ENCODE measurements at places on chromosomes 6 and 20.

DNA sequence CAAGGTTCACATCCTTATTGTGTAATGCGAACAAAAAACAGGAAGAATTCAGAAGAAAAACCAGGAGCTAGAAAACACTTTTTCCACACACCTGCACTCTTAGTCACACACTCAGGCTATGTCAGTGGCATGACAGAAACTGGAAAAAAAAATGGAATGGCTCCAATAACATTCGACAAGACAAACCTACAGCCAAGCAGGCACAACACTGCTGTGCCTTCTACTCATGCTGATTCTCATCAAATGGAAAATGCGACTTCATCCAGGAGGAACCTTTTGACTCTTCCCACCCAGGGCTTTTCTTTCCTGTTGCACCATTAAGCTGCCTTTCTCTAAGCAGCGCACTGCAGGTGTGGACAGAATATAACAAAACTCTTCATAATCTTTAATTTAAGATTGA lies 163.2 kb upstream of the BTBD3 start:
- no peak for DNase-seq

- DNase-seq: peak; percentile 30
Observed at GRCh38 chr6:69289689-69290495, 506.9 kb downstream of the LMBRD1 start.

- DNase-seq: no peak
Observed at GRCh38 chr6:131348572-131348971, 213.3 kb downstream of the AKAP7 start.

DNA sequence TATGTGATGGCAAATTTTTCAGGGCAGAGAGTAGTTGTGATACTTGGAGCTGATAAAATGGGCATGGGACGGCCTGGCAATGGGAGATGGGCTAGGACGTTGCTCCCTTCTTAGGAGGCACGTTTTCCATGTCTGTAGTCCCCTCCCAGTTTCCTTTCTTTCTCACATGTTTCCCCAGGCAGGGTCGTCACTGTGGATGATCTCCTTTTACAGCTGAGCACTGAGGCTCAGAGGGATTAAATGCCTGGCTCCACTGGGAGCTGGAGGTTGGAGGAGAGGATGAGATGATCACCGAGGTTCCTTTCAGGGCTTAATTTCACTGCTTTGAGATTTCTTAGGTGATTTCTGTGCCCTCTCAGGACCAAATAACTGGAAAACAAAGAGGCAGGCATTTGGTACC lies 136.7 kb downstream of the SOBP start:
- no peak for DNase-seq

- no peak for DNase-seq
Observed at GRCh38 chr6:81668615-81669047, 83.8 kb downstream of the TENT5A start.

DNA sequence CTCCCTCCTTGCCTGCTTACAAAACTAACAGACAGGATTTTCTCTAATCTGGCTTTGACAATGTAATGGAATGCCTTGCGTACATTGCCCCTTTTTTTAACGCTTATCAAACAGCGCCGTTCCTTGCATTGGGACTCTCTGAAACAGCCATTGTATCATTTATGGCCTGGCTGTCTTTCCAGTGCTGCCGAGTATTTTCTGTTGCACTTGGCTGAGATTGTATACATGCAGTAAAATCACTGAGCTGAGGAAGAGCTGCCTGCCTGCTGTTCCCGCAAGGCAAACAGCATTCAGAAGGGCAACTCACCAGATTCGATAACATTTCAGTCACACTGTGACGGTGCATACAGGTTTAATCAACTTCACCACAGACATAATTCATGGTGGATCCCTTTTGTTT lies 106.0 kb downstream of the SH3BGRL2 start:
- no peak for DNase-seq

DNA sequence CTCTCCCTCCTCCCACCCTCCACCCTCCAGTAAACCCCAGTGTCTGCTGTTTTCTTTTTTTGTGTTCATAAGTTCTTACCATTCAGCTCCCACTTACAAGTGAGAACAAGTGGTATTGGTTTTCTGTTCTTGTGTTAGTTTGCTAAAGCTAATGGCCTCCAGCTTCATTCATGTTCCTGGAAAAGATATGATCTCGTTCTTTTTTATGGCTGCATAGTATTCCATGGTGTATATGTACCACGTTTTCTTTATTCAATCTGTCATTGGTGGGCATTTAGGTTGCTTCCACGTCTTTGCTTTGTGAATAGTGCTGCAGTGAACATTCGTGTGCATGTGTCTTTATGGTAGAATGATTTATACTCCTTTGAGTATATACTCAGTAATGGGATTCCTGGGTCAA lies 42.7 kb upstream of the KCNG1 start:
- DNase-seq: no peak

GRCh38 chr6:99378636-99379035 lies 15.4 kb downstream of the COQ3 start:
- no peak for DNase-seq

- no peak for DNase-seq
Observed at GRCh38 chr6:12440981-12441380, 150.8 kb downstream of the EDN1 start.

GRCh38 chr20:62220666-62221568 lies 839 bp upstream of the HRH3 start:
- no peak for DNase-seq

GRCh38 chr6:11353921-11354389 lies 121.5 kb upstream of the NEDD9 start:
- DNase-seq: no peak

- DNase-seq: no peak
Observed at GRCh38 chr6:110298411-110298810, 59.7 kb downstream of the METTL24 start.

DNA sequence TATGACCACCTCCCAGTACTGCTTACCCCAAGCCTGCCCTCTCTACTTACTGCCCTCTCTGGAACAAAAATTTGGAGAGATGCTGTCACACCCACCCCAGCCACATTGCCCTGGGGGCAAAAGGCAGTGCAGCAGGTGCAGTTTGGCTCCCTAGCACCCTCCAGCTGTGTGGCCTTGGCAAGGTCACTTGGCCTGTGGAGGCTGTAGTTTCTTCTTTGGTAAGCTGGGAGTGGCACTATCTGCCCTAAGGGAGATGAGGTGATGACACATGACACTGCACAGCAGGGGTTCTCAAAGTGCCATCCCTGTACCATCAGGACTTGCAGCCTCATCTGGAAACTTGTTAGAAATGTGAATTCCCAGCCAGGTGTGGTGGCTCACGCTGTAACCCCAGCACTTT lies 44.8 kb downstream of the TAF8 start:
- no peak for DNase-seq

DNA sequence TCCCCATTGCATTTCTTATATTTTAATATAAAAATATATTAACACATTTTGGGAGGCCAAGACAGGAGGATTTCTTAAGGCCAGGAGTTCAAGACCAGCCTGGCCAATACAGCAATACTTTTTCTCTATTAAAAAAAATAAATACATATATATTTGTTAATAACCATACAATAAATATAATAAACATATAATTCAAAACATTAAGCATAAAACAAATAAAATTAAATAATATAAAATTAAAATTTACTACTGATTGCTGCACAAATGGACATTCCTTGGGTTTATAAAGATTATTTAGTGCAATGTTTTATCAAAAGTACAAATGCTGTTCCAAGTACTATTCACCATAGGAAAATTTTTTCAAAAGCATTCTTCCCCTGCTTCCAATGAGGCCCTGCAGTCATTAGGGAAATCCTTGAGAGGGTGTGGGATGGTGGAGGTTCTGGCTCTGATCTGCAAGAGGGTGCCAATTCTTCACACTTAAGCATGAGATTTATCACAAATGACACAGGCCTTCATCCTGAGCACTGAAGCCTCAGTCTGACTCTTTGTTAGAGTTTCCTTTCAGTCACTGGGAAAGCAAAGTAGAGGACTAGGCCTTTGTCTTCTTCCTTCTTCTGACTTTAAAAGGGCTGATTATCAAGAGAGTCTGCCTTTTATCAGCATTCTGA lies 596.7 kb downstream of the EPM2A start:
- no peak for DNase-seq

GRCh38 chr20:9141070-9141469 lies 72.2 kb downstream of the PLCB4 start:
- no peak for DNase-seq

DNA sequence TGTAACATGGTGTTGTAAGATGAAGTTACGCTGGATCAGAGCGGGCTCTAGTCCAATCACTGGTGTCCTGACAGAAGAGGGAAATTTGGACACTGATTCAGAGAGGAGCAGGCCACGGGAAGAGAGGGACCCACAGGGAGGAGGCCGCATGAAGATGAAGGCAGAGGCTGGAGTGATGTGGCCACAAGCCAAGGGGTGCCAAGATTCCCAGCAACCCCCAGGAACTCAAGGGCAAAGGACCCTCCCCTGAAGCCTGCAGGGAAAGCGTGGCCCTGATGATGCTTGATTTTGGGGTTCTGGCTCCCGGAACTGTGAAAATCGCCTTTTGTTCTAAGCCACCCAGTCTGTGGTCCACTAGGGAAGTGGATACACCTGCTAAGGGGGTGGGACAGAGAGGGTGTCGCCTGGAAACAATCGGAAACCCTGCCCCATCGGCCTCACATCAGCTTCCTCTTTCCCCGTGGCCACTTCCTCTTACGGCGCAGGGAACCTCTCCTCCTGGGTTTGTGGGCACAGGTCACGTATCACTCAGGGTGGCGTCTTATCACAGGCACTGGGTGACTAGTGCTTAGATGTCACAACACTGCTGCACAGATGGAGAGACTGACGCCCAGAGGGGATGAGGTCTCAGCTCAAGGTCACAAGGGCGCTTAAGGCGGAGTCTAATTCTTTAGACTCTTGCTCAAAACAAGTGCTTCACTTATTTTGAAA lies 58.0 kb downstream of the SULF2 start:
- no peak for DNase-seq

- DNase-seq: no peak
Observed at GRCh38 chr20:61923371-61924166, 142.1 kb downstream of the TAF4 start.

- DNase-seq: no peak
Observed at GRCh38 chr20:53884859-53885541, 185.4 kb downstream of the BCAS1 start.
